ENCODE measurements at places on chromosomes 4 and X. TPM values are rescaled to one million over a fixed set of nuclear protein-coding genes. Genes with fewer than 3 reads are reported as not detected.

Gene PCDH19
- not detected for total RNA-seq

Gene HPSE
- 9.4 TPM for total RNA-seq

Gene RASSF6
- 0.10 TPM for total RNA-seq

Gene TMEM31
- total RNA-seq: not detected
